ENCODE measurements at places on chromosomes 12 and 14.

GRCh38 chr12:57430112-57430930 lies 522 bp downstream of the R3HDM2 start:
- DNase-seq = no peak

- DNase-seq = no peak
These were observed 134.6 kb downstream of the ESR2 start for GRCh38 chr14:64159588-64159987.

- DNase-seq = no peak
These were observed 3.9 kb downstream of the STAC3 start for GRCh38 chr12:57247041-57247440.

DNA sequence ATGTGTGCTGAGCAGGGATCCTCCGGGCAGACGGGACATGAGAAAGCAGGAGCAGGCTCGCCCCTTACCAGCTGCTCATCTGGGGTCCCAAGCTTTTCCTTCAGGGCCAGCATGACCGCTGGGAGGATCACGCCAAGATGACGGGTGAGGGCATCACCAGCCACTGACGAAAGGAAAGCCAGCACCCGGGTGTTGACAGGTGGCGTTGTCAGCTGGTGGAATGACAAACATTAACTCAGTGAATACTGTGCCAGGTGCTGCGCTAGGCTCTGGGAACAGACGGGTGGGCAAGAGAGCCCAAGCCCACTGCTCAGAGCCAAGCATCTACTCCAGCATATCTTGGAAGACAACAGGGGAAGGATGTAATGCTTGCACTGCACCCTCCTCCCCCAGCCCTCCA lies 21.3 kb upstream of the RAB35 start:
- DNase-seq = no peak

DNA sequence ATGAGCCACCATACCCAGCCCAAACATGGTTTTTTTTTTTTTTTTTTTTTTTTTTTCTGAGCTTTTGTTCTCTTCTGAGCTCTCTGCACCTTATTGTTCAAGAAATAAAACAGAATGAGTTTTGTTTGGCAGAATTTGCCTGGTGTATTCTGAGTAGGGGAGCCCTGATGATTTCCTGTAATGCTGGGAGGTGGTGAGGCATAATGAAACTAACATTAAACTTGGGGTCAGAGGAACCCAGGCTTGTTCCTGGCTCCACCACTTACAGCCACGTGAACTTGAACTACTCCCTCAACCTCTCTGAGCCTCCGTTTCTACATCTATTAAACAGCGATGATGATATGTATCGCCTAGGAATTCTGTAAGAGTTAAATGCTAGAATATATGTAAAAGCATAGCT lies 276.3 kb upstream of the CRY1 start:
- DNase-seq = no peak

DNA sequence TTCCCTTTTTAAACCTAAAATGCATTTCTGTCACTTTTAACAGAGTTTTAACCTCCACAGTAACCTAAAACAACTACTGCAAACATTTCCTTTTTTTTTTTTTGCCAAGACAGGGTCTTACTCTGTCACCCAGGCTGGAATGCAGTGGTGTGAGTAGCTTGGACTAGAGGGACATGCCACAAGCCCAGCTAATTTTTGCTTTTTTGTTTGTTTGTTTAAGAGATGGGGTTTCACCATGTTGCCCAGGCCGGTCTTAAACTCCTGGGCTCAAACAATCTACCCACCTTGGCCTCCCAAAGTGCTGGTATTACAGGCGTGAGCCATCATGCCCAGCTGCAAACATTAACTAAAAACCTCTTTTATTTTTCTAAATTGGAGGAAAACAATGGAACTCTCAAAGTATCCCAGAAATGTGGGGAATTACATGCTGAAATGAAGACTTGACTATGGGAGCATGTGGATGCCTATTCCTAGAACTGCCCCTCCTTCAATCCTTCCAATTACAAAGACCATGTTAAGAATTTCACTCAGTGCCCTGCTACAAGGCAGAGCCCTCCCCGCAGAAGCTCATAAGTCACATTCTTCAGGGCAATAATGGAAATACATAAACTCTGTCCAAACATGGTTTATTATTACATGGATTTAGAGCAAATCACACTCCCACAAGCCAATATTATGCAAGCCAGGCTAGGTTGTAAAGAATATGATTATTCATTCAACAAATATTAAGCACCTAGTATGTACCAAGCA lies 66.9 kb downstream of the C12orf56 start:
- no peak for DNase-seq

GRCh38 chr14:56224229-56224628 lies 106.0 kb downstream of the PELI2 start:
- no peak for DNase-seq

DNA sequence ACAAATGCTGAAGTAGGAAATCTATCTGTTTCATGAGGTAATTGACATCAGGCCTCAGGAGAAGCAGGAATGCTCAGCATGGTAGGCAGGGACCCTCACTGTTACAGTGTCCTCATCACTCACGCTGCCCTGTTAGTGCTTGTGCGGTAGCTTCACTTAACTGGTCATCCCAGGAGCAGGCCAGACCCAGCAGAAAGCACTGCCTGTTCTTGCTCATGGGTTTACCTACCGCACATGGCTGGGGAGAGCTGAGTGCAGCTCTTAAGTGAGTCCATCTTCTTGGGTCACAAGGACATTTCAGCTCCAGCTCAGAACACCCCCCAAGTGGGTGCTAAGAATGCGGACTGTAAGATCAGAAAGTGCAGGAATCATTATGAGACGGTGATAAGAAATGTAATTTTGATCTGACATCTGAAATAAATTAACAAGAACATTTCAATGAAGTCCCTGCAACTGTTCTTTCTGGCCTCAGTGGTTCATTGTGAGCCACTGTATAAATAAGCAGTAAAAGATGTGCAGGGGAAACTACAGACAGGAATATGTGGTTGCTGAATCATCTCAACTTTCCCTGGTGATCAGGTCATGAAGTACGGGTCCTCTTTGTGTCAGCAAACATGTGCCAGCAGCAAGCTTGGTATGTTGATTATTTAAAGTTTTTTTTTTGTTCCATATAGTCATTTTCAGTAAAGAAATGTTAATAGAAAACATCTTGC lies 757.7 kb upstream of the TMEM132C start:
- no peak for DNase-seq

DNA sequence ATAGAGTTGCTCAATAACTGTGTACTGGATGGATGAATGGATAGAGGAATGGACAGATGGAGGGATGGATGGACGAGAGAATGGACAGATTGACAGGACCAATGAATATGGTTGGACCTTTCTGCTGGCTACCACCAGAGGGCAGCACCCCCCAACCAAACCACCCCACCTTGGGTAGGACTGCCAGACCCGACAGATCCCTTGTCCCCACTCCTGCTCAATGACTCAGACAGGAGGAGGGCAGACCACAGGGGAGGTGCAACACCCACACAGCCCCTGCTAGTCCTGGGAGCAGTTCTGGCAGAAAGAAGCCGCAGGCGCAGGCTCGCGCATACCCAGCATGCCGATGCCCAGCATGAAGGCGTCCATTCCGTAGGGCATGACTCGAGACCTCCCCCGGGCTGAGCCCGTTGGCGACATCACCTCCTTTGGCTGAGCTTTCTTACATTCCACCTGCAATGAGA lies 12.4 kb downstream of the MSI1 start:
- DNase-seq = peak; percentile 48

DNA sequence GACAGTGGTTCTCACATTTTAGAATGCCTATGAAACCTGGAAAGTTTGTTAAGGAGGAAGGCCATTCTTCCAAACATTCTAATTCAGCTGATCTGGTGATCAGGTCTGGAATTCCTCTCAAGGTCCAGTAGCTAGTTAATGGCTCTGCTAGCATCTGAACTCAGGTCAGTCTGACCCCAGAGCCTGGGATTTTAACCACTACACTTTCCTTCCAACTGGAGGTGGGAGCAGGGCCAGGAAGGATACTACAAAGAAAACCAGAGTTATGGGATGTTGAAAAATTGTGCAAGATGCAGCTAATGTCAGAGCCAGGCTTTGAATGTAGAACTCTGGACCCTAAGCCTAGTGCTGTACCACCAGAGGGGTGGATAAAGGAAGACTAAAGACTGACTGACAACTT lies 73.6 kb upstream of the NID2 start:
- DNase-seq = no peak

DNA sequence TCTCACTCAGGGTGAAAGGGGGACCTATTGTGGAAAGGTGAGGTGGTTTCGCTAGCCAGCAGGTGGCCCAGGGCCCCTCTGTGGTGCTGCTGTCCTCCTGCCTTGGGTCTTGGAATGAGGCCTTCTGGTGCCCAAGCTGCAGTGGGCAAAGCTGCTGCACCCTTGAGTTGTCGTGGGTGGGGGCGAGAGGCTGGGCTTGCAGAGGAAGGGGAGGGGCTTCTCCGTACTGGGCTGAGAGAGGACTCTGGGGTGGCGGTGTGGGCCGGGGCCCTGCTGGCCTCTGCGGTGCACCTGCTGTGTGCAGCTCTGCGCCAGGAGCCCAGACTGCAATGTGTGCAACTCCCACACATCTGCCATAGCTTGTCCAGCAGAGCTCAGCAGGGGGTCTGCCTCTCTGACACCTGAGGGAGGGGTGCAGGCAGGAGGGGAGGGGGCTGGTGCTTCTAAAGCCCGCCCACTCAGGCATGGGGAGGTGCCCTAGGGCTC lies 145.8 kb downstream of the KIF26A start:
- no peak for DNase-seq

DNA sequence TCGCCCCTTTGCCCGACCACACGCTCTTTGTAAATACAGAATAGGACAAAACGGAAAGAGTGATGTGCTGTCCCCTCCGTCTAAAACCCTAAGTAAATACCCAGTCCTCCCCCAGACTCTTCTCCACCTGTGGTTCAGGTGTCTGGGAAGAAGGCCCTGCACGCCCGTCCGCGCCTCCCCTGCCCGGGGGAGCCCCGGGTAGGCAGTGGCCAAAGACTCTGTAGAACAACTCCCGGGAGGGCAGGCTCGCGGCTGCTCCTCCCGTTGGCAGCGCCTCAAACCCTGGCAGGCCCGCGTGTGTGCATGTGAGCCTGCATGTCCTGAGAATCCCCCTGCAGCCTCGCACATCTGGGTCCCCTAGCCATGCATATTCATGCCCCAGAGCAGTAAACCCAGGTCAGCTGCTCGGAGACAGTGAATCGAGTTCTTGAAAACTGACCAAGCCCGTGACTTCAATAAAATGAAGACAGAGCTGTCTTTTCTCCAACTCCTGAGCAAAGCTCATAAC lies 165.8 kb downstream of the MON2 start:
- DNase-seq = no peak

DNA sequence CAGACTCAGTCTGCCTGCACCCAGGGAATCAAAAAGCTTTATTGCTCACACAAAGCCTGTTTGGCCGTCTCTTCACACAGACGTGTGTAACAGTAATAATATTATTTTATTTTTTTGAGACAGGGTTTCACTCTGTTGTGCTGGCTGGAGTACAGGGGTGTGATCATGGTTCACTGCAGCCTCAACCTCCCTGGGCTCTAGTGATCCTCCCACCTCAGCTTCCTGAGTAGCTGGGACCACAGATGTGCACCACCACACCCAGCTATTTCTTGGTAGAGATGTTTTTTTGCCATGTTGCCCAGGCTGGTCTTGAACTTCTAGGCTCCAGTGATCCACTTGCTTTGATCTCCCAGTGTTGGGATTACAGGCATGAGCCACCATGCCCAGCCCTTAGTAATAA lies 88.4 kb upstream of the DCD start:
- DNase-seq = no peak

DNA sequence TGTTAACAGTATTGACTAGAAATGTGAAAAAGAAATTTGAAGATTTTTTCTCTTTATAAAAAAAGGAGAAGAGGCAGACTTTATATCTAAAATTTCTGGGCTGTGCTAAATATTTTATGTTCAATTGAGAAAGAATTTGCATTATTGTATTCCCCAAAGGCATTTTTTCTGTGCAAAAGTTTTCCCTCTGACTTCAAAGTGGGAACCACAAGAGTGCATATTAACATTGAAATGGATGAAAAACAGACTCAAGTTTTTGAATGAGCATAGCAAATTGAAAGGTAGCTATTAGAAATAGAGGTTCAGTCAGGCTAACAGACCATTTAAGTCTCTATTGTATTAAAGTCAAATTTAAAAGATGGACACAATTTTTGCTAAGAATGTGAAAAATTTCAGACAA lies 95.2 kb downstream of the RASSF9 start:
- DNase-seq = no peak

DNA sequence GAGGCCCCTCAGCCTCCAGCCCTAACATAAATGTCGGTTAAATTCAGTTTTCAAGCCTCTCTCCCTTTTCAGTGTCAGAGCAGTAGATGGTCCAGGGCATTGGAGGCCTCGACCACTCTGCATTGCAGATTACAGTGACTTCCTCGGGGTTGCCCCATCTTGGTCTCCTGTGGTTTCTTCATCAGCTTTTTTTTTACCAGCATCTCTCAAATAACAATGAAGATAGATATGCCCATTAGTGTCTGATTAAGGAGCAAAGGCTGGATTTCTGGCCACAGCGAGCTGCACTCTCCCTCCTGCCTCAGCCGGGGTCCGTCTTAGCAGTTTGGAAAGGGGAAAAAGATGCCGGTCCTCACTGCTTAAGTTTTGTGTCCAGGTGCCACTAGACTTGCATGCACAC lies 49.7 kb downstream of the C14orf132 start:
- DNase-seq = no peak

DNA sequence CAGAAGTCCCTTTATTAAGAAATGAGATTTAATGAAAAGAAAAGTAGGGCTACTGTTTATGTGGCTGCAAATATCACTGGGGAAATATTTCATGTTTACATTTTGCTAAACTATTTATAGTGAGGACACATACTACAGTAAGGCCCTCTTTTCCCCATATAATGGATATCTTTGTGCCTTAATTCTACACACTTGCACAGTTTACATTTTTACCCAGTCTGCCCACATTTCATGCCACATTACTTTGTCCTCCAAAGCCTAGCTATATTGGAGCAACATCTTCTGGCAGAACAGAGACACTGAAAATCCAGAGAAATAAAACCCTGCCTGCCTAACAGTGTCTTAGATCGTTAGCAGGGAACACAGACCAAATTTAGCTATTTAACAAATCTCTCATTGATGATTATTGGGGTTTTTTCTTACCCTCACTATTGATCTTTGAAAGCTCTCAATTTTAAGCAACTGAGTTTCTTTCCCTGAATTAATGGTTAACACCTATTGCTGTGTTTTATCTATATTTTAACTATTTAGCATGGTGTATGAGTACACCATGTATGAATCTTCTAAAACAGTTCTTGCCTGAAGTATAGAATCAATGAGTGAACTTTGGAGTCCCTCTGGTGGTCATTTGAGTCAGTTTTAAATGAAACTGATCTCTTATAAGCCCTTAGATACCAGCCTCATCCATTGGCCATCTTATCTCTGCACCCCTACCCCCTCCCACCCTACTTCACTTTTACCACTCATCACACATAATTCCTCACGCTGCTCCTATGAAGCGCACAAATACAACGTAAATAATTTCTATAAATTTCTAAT lies 170.2 kb downstream of the BCAT1 start:
- peak; percentile 35 for DNase-seq

GRCh38 chr14:51430633-51431032 lies 190.6 kb downstream of the TMX1 start:
- DNase-seq = no peak

- no peak for DNase-seq
These were observed 573.2 kb downstream of the SOX5 start for GRCh38 chr12:23376238-23376637.

Measured in urinary bladder (tissue), 4 donors.